Adrenal gland (tissue), 19 donors: ENCODE measurements at places on chromosomes 16 and 17. TPM values are rescaled to one million over a fixed set of nuclear protein-coding genes. Genes with fewer than 3 reads are reported as not detected.
A peak's percentile ranks its signal among the peaks of the same experiment; 100 is the strongest.

Gene BCAR1
- 10.2 TPM for polyA plus RNA-seq

Gene KATNIP
- polyA plus RNA-seq = 17.6 TPM

Gene TNFRSF13B
- not detected for polyA plus RNA-seq

Gene CDH13
- 1.6 TPM for polyA plus RNA-seq

Gene KCNJ16
- 0.24 TPM for polyA plus RNA-seq

GRCh38 chr17:28907709-28908475, 5.0 kb upstream of the DHRS13 start:
- no peaks in the 10 kb centered on the region for H3K36me3 ChIP-seq
- DNase-seq = no peak
- H3K4me3 ChIP-seq = no peak overlapping the region
- no peaks in the 10 kb centered on the region for H3K27me3 ChIP-seq
- H3K4me1 ChIP-seq = peaks cover 8% of the 10 kb centered on the region
- no peak overlapping the region for H3K27ac ChIP-seq

- peak overlapping the region; percentile 84 for H3K27ac ChIP-seq
- H3K4me1 ChIP-seq = peaks cover 7% of the 10 kb centered on the region
- peaks cover 27% of the 10 kb centered on the region for H3K27me3 ChIP-seq
- no peaks in the 10 kb centered on the region for H3K36me3 ChIP-seq
- no peak overlapping the region for H3K4me3 ChIP-seq
Observed at GRCh38 chr16:56191835-56192634, 746 bp downstream of the GNAO1 start.

DNA sequence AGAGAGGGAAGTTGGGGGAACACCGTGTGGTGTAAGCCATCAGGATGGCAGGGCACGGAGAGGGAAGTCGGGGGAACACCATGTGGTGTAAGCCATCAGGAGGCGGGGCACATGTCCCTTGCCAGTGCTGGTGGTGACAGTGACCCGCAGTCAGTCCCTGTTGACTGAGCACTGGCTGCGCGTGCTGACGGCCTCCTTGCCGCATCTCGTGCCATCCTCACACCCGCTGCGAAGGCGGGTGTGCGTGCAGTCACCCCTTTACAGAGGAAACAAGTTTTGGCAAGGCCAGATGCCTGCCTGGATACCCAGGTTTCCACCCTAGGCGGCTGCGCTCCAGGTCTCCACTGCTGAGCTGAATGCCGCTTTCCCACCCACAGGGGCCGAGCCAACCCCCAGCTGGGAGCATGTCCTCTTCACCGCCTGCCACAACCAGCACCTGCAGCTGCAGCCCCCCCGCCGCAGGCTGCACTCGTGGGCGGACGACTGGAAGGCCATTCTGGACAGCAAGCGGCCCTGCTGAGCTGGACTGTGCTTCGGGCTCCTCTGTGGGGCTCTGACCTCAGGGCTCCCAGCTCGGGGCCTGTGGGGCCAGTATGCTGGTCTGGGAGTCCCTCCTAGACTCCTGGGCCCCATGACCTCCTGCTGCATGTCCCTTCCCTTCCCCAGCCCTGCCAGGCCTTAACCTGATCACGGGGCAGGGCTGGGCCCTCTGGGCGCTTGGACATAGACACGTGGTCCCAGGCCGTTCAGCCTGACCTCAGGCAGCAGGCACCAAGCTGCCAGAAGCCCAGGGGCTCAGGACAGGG, 43.5 kb downstream of the NT5M start:
- H3K4me3 ChIP-seq = no peak overlapping the region
- no peaks in the 10 kb centered on the region for H3K27me3 ChIP-seq
- H3K4me1 ChIP-seq = no peaks in the 10 kb centered on the region
- no peaks in the 10 kb centered on the region for H3K36me3 ChIP-seq

- H3K27ac ChIP-seq = peak within 1 kb of the TSS; percentile 82
- H3K4me1 ChIP-seq = peaks cover 17% of the 10 kb centered on the region
- no peaks in the 10 kb centered on the region for H3K27me3 ChIP-seq
- no peaks in the 10 kb centered on the region for H3K36me3 ChIP-seq
- DNase-seq = no peak
Observed at GRCh38 chr16:1152651-1153259, at the start of gene CACNA1H. CACNA1H (plus strand) TSS chr16:1153106; CDS start chr16:1153738, 632 bp downstream.

DNA sequence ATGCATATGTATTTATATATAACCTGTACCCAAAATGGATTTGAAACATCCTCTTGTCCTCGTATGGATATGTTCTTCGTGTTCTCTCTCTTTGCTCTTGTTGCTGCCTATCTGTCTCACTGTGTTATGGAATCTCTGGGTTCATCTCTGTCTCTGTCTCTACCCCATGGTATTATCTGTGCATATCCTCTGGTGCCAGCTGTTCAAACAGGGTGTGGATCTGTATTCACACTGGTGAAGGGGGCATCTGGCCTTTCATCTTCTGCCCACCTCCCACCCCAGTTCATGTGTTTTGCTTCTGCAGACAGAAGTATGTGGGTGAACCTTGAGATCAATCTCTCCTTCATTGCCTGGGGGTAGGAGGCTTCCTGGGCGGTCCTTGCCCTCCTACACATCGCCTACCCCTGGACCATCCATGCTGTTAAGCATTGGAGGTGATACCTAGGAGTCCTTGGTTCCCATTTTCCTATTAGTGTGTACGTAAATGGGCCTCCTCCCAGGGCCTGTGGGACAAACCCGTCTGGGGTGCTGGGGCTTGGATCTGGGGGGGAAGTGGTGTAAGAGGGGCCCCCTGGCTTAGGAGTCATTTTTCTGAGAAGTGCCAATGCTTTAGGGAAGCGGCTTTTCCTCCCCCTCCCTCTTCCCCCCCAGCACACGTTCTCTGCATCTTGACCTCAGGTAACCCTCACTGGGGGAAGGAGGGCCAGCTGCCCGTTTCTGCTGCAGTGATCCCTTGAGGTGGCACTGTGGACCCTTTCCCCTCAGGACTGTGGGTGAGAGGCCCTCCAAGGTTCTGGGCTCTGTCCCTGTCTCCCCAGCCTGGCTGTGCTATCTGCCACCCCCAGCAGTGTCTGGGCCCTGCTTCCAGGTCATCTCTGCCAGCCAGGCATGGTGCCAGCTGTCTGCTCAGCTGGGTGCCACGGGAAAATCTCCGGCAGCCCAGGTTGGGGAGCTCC, 21.1 kb downstream of the RARA start:
- no peak for DNase-seq
- H3K4me3 ChIP-seq = no peak overlapping the region
- no peaks in the 10 kb centered on the region for H3K27me3 ChIP-seq
- no peaks in the 10 kb centered on the region for H3K36me3 ChIP-seq
- H3K27ac ChIP-seq = peak overlapping the region; percentile 91

GRCh38 chr17:40459636-40460603, 16.7 kb downstream of the IGFBP4 start:
- no peak overlapping the region for H3K27ac ChIP-seq
- H3K27me3 ChIP-seq = no peaks in the 10 kb centered on the region
- DNase-seq = no peak

DNA sequence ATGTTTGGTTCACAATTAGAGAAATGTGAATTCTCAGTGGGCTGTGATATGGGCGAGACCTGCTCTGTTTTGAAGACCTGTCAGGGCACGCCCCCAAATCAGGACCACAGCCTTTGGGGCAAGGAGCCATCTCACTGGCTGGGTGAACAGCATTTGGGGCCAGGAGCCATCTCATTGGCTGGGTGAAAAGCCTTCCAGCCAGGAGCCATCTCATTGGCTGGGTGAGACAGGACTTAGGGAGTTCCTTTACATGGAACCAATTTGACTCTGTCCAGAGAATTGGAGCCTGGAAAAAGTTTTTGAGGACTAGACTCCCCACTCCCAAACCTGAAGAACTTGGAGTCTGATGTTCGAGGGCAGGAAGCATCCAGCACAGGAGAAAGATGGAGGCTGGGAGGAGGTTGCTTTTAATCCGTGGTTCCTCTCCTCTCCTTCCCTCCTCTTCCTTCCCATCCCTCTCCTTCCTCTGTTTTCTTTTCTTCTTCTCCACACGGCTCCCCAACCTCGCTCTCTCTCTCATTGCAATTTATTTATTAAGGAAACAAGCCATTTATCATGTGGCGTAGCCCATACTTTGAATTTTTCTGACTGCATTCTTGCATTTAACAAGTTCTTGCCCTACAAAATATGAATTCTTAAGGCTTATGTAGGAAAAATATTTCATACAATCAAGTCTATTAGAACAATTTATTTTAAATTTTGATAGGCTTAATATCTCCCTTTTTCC, 19.7 kb downstream of the FOXL1 start:
- H3K27me3 ChIP-seq = no peaks in the 10 kb centered on the region
- no peak overlapping the region for H3K27ac ChIP-seq
- DNase-seq = no peak
- no peaks in the 10 kb centered on the region for H3K4me1 ChIP-seq

GRCh38 chr16:88467541-88467944, 14.5 kb downstream of the ZFPM1 start:
- no peak overlapping the region for H3K27ac ChIP-seq
- no peaks in the 10 kb centered on the region for H3K27me3 ChIP-seq
- DNase-seq = no peak
- no peaks in the 10 kb centered on the region for H3K36me3 ChIP-seq

GRCh38 chr16:57640185-57640584, 11.8 kb downstream of the ADGRG1 start:
- H3K4me1 ChIP-seq = peaks cover 40% of the 10 kb centered on the region
- DNase-seq = no peak
- H3K27ac ChIP-seq = no peak overlapping the region

- DNase-seq = no peak
- no peak overlapping the region for H3K27ac ChIP-seq
- H3K4me1 ChIP-seq = peaks cover 50% of the 10 kb centered on the region
- no peaks in the 10 kb centered on the region for H3K36me3 ChIP-seq
- no peaks in the 10 kb centered on the region for H3K27me3 ChIP-seq
Observed at GRCh38 chr17:59355702-59356325, 24.4 kb downstream of the YPEL2 start.

DNA sequence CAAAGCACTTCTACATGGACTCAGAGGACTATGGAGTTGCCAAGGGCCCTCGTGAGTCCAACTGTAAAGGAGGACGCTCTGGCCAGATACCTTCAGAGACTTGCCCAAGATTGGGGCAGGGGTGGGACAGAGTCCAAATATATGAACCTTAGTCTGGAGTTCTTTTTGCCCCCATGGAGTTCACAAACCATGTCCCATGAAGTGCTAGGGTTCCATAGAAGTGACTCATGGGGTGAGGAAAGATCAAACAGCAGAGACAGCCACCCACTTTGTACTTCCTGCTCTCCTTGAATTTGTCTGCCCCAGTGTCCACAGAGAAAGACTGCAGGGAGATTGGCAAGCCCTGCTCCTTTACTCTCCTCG, 29.0 kb downstream of the SRL start:
- H3K27me3 ChIP-seq = no peaks in the 10 kb centered on the region
- H3K27ac ChIP-seq = no peak overlapping the region
